Mammary epithelial cell (primary cell): ENCODE measurements at places on chromosomes 13 and 19.

DNA sequence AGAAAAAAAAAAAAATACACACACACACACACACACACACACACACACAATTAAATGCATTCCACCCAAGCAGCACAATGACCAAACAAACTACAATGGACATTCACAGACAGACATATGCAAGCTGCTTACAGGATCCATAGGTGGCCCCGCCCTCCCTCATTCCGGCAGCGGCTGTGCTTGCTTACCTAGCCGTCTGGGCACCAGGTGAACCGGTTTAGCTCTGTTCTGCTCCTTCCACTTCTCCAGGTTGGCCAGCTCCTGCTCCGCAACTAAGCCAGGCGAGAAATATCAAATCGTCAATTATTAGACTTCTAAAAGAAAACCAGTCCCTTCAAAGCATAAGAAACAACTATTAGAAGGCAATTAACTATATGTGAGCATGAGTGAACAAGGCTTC is 23.1 kb downstream of the EPSTI1 start:
- no peak for DNase-seq

DNA sequence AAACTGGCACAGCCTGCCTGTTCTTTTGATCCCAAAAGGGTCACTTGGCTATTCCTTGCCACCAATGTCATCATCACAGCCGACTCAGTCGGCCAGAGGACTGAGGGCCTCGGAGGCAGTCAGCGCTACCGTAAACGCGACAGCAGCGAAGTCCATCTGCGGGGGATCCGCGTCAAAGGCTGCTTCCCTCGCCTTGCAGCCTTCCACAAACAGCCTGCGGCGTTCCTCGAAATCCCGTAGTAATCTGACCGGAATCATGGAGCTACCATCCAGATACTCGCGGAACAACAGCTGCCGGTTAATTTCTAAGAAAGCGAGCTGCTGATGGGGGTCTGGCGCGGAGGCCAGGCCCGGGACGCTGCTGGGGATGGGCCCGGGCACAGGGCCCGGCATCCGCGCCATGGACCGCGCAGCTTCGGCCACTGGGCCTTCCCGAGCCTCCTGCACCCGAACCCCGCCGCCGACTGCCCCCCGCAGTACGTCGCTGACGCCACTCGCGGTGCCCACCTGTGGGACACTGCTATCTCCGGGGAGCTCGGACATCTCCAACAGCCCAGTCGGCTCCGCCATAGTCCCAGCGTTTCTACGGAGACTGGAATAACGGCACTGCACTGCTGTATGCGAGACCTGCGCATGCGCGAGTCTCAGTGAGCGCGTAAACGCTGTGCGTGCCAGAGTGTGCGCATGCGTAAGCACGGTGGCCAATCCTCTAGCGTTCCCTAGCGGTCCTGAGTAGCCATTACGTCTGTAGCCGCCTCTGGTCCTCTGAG is at the start of gene EID2B:
Gene EID2B (minus strand): TSS at position 620 of the 770 bp plus-strand sequence. CDS start 50 bp downstream, at position 570.
- DNase-seq, result peak; percentile 89

DNA sequence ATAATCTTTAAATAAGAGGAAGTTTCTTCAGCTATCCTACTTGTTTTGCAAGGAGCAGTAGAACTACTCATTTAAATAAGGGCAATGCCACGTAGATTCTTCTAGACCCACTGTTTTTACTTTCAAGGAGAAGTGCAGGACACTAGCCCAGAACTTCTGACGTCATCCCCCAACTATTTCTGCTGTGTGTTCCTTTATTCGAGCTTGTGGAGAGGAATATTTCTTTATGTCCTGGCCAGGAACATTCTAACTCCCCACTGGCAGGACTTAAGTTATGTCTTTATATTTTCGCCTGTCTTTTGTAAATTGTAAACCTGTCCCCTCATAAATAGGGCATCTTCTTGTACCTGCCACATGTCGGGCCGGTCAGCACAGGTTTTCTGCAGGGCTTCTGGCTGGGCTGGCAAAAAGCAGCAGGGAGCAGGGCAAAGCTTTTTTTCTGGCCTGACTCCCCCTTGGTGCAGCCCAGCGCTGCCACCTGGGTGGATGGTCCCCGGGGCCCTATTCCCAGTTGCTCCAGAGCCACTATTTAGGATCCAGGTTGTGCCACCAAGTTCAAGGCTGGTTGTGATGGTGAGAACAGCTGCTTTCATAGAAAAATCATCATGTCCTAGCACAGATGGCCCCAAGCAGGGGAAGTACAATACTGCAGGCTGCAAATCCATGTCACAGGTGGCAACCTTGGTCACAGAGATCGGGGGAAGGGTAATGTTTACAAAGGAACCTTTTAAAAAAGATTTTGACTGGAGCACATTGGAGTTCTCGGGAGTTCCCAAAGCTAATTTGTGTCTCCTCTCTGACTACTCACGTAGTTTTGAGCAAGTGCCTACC is 1.8 kb downstream of the MBNL2 start:
- peak; percentile 83 for DNase-seq

DNA sequence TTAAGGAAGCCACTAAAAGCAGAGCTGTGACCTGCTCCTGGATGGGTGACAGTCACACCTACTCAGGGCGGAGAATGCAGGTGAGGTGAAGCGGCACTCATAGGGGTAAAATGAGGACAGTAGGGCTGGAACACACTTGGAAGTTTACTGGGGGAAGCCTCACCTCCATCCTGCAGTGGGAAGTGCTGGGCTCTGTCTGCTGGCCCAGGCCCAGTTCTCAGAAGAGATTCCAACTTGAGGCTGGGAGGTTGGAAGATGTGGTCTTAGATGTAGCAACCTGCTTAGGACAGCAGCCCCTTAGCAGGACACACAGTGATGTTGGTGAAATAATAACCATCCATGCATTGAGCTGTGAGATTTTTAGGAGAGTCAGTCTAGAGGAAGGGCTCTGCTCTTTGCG is 4.6 kb downstream of the MEDAG start:
- no peak for DNase-seq

DNA sequence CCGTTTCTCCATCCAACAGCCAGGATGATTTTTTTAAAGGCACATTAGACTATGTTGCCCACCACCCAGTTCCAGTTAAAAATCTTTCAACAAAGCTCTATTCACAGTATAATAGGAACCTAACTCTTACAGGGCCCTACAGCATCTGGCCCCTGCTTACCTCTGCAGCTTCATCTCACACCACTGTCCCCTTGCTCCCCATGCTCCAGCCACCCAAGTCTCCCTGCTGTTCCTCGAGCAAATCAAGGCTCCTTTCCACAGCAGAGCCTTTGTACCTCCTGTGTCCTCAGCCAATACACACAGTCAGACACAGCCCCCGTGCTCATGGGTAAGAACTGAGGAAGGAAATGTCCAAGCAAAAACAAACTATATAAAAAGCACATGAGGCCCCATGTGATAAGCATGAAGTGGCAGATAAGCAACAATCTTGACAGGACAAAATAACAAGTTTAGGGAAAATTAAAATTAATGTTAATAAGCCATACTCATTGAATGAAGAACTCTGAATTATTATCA is 67.5 kb downstream of the TSC22D1 start:
- DNase-seq, result no peak

DNA sequence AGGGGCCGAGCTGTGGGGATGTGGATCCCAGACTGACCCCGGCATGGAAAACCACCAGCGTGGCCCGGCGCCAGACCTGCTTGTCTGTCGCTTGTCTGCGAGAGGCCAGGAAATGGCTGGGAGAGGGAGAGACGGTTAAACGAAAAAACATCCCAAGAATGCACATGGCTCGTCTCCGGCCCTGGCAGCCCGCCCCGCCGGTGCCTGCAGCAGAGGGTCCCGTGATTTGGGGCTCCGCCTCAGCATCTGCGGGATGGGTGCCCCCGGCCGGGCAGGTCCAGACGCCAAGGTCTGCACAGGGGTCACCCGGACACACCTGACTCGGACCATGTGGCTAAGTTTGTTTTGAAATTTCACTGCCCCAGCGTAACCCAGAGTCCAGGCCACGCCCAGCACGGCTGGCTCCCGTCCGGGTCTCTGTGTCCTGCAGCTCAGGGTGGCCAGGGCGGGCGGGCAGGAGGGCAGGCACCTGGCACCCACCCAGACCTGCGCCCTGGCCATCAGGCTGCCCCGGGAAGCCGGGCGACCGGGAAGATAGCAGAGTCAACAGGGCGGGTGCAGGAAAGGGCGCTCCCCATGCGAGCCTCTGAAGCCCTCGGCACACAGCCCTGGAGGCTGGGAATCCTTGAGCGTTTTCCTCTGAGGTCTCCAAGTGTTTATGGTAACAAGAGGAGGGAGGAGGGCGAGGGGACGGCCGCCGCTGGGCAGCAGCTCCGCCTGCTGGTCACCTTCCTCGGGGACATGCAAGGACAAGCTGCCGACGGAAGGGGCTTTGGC is 103.2 kb downstream of the GADD45B start:
- DNase-seq, result peak; percentile 69

DNA sequence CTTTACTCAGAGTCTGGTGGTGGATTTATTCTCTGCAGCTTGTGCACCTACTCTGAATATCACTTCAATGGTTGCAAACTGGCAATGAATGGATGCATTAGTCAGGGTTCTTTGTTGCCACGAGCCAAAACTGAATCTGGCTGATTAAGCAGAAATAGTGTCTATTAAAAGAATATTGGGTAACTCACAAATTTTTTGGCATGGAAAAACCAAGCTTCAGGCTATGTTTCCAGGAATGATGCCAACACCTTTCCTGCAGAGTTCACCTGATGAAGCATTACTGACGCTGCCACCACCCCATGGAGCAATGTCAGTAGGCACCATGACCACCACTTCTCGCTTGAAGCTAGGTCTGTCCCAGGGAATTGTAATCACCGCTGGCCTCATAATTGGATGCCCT is 597.8 kb upstream of the SLC10A2 start:
- DNase-seq, result peak; percentile 57

- DNase-seq, result no peak
These were observed 19.5 kb downstream of the FAM124A start for GRCh38 chr13:51241720-51242119.

- peak; percentile 0 for DNase-seq
These were observed 861.1 kb downstream of the GPC5 start for GRCh38 chr13:92259523-92259922.

DNA sequence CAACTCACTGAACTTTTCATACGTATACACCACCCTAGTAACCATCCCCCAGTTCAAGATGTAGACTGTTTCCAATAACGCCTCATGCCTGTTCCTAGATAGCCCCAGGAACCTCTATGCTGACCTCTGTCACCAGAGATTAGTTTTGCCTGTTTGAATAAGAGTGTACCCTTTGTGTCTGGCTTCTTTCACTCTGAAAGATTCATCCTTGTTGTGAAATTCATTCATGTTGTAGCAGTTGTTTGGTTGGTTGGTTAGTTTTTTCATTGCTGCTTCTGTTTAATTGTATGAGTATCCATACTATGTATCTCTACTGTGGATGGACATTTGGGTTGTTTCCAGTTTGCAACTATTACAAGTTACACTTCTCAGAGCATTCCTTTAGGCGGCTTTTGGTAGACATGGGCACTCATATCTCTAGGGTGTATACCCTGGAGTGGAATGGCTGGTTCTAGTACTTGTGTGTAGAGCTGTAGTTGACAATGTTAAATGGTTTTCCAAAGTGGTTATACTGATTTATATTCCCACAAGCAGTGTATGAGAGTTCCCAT is 1.6 kb downstream of the RNASEH2B start:
- peak; percentile 18 for DNase-seq

- DNase-seq, result peak; percentile 45
These were observed 445.8 kb downstream of the SUCLA2 start for GRCh38 chr13:47555235-47555634.

DNA sequence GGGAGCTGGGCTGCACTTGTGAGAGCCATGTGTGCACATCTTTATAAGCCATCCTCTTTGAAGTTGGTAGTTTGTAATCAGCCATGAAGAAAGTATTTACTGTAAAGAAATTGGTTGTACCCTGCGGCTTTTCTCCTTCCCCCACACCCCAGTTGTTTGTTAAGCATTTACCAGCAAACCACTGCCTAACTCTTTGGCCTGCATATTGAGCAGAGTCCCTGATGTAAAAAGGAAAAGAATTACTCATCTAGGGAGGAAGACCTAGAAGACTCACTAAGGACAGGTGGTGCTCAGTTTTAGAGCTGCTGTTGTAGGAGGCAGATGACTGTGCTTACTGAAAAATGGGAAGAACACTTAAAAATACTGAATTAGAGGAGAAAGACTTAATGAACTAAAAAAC is 245.3 kb downstream of the PCCA start:
- DNase-seq, result no peak

- DNase-seq, result no peak
These were observed 7.0 kb downstream of the POU4F1 start for GRCh38 chr13:78596399-78596735.

GRCh38 chr19:48053856-48054255 is 10.0 kb upstream of the CABP5 start:
- peak; percentile 92 for DNase-seq

DNA sequence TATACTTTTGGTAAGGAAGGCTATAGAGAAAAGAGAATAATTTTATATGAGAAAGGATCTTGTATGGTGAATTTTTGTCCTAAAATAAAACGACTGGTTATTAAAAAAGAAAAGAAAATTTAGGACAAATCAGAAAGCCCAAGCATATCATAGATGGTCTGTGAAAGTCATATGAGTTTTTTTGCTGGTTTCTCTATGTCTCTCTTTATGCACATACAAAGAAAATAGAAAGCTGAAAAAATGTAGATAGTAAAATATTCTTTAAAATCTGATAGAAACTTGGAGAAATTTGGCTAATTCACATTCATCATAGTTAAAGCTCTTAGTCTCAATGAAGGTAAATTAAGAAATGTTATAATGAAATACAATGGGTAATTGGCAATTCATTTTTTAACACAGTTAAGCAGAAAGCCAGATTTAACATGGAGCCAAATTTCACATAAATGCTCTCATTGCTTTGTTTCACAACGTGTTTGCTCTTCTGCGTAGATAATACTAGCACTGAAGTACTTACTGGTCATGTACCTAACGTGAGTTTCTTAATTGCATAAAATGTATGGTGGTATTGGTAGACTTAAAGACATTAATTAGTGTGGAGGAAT is 621.5 kb upstream of the ATXN8OS start:
- no peak for DNase-seq

DNA sequence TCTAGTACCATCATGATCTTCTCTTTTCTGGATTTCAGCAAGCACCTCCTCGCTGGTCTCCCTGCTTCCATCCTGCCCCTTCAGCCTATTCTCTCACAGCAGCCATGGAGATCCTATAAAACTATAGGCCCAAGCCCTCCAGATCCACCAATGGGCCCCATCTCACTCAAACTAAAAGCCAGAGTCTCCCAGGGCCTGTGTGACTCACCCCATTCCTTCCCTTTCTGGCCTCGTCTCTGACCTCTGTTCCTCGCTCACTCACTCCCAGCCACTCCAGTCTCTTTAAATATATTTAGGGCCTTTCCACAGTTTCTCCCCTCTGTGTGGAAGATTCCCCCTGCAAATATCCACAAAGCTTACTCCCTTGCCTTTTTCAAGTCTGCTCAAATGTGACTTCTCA is 89.7 kb downstream of the HSPH1 start:
- no peak for DNase-seq

GRCh38 chr13:97249093-97249795 is 27.1 kb downstream of the MBNL2 start:
- no peak for DNase-seq
